Naive B cell (primary cell): ENCODE measurements at places on chromosomes 7 and 10. TPM values are rescaled to one million over a fixed set of nuclear protein-coding genes. Genes with fewer than 3 reads are reported as not detected.

Gene BMS1
- polyA plus RNA-seq: 8.9 TPM

Gene PRSS2
- 0.41 TPM for polyA plus RNA-seq

Gene LDB3
- polyA plus RNA-seq: not detected

Gene FEZF1
- not detected for polyA plus RNA-seq

Gene ADAM12
- polyA plus RNA-seq: not detected

Gene HIP1
- polyA plus RNA-seq: 5.5 TPM

Gene CFAP43
- not detected for polyA plus RNA-seq

GRCh38 chr7:158247758-158248487 is 339.7 kb downstream of the PTPRN2 start:
- no peaks in the 10 kb centered on the region for H3K27me3 ChIP-seq
- H3K4me3 ChIP-seq: no peak overlapping the region
- H3K4me1 ChIP-seq: no peaks in the 10 kb centered on the region
- DNase-seq: no peak

GRCh38 chr7:88344956-88345832 is 38.5 kb upstream of the STEAP4 start:
- H3K27me3 ChIP-seq: peaks cover 9% of the 10 kb centered on the region
- H3K4me3 ChIP-seq: no peak overlapping the region
- DNase-seq: no peak
- no peaks in the 10 kb centered on the region for H3K4me1 ChIP-seq

DNA sequence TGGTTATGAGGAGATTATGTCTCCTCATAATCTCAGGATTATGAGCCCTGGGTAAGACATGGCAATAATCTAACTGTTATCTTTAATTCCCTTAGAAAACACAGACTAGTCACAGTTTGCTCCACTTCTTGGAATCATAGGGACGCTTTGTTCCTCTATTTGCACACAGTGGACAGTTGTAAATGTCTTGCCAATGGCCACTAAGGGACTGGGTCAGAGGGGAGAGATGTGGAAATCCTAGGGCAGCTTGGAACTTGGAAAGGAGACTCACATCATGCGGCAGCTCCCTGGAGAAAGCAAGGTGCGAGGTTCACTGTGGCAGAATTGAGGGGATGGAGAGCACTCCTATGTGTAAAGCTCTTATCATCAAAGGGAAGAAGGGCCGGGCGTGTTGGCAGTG is 266.1 kb downstream of the PRPF18 start:
- H3K4me3 ChIP-seq: no peak overlapping the region
- no peaks in the 10 kb centered on the region for H3K36me3 ChIP-seq
- no peak for DNase-seq
- peaks cover 49% of the 10 kb centered on the region for H3K27me3 ChIP-seq
- peaks cover 5% of the 10 kb centered on the region for H3K4me1 ChIP-seq
- no peak overlapping the region for H3K27ac ChIP-seq

DNA sequence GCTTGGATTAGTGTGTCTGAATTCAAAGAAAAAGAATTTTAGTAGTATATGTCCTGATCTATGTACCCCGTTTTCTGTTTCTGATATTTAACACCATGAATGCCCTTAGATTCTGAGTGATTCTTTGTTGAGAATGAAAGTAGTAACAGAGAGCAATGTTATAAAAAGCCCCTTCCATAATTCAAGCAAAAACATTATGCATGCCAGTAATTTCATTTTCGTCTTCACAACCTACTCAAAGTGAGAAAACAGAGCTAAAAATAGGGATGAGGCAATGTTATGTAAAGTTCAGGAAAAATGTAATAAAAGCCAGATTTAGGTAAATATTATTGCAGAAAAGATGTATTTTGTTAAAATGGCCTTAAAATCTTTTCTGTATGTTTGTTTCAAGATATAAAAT is 28.1 kb downstream of the PTPRZ1 start:
- no peaks in the 10 kb centered on the region for H3K36me3 ChIP-seq
- no peaks in the 10 kb centered on the region for H3K27me3 ChIP-seq
- no peak overlapping the region for H3K4me3 ChIP-seq
- H3K27ac ChIP-seq: no peak overlapping the region

GRCh38 chr7:93949423-93949822 is 27.9 kb downstream of the GNG11 start:
- H3K36me3 ChIP-seq: peaks cover 7% of the 10 kb centered on the region
- no peak overlapping the region for H3K27ac ChIP-seq
- no peaks in the 10 kb centered on the region for H3K27me3 ChIP-seq
- DNase-seq: no peak

GRCh38 chr7:149209518-149210269 is 14.3 kb downstream of the ZNF282 start:
- peak overlapping the region; percentile 15 for H3K27ac ChIP-seq
- H3K36me3 ChIP-seq: peaks cover 8% of the 10 kb centered on the region
- no peak overlapping the region for H3K4me3 ChIP-seq
- no peaks in the 10 kb centered on the region for H3K27me3 ChIP-seq
- peak; percentile 11 for DNase-seq

DNA sequence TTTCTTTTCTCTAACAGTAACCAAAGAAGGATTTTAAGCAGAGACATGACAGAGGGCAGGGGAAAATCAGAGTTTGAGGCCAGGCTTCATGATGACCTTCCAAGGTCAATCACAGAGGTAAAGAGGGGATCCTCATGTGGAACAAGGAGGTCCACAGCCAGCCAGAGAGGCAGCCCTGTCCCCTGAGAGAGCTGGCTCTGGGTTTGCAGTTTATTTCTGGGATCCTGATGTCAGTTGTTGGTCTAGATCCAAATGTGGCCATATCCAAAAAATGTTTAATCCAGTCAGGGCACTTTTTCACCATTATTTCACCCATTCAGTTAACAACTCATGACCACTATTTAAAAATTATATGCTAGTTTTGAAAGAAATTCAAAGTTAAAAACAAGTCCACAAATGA is 45.6 kb downstream of the GPR141 start:
- H3K4me1 ChIP-seq: peaks cover 3% of the 10 kb centered on the region
- no peak overlapping the region for H3K4me3 ChIP-seq
- no peaks in the 10 kb centered on the region for H3K36me3 ChIP-seq
- no peak overlapping the region for H3K27ac ChIP-seq
- DNase-seq: no peak
- H3K27me3 ChIP-seq: peaks cover 15% of the 10 kb centered on the region

- H3K4me3 ChIP-seq: no peak overlapping the region
- no peak overlapping the region for H3K27ac ChIP-seq
- DNase-seq: no peak
- H3K27me3 ChIP-seq: no peaks in the 10 kb centered on the region
Measured at GRCh38 chr10:51857305-51857704, 157.9 kb upstream of the CSTF2T start.

DNA sequence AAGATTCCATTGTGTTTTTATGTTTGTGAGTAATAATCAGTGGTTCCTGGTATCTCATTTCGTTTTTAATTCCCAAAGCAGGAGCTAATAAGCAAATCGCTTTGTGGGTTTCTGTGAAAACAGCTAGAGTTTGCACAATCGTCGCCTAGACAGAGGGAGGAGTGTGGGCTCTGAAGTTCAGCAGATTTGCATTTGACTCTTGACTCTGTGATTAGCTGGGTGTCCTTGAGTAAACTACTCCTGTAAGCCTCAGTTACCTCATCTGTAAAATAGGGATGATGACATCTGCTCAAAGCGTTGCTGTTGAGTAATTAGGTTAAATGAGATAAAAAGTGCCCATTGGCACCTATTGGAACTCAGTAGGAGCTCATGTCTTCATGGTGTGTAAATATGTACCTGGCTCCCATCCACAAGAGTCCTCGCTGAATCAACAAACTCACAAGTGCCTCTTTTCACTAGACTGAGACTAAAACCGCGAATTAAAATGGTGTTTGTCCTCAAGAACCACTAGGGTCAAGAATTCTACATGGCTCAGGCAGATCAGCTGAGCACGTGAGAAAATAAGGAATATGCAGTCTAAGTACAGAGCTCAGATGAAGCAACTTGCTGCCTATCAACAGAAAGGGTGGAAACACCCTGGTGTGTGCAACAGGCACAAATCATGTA is 385.8 kb upstream of the C7orf33 start:
- no peak overlapping the region for H3K27ac ChIP-seq
- no peak for DNase-seq
- no peaks in the 10 kb centered on the region for H3K36me3 ChIP-seq
- H3K27me3 ChIP-seq: peaks cover 18% of the 10 kb centered on the region
- H3K4me1 ChIP-seq: no peaks in the 10 kb centered on the region

GRCh38 chr7:28509251-28510025 is 97.1 kb downstream of the CREB5 start:
- H3K36me3 ChIP-seq: no peaks in the 10 kb centered on the region
- H3K27ac ChIP-seq: no peak overlapping the region
- no peak for DNase-seq
- H3K4me1 ChIP-seq: no peaks in the 10 kb centered on the region

GRCh38 chr7:147245274-147245673 is 1128.7 kb downstream of the CNTNAP2 start:
- H3K4me1 ChIP-seq: peaks cover 5% of the 10 kb centered on the region
- H3K27me3 ChIP-seq: no peaks in the 10 kb centered on the region
- peak; percentile 22 for DNase-seq
- H3K36me3 ChIP-seq: no peaks in the 10 kb centered on the region
- peak overlapping the region; percentile 78 for H3K4me3 ChIP-seq
- no peak overlapping the region for H3K27ac ChIP-seq

GRCh38 chr7:909358-910329 is 33.3 kb downstream of the GET4 start:
- peak; percentile 77 for DNase-seq
- H3K4me3 ChIP-seq: peak overlapping the region; percentile 87
- H3K27me3 ChIP-seq: no peaks in the 10 kb centered on the region
- H3K27ac ChIP-seq: peak overlapping the region; percentile 47
- no peaks in the 10 kb centered on the region for H3K36me3 ChIP-seq
- H3K4me1 ChIP-seq: peaks cover 16% of the 10 kb centered on the region

DNA sequence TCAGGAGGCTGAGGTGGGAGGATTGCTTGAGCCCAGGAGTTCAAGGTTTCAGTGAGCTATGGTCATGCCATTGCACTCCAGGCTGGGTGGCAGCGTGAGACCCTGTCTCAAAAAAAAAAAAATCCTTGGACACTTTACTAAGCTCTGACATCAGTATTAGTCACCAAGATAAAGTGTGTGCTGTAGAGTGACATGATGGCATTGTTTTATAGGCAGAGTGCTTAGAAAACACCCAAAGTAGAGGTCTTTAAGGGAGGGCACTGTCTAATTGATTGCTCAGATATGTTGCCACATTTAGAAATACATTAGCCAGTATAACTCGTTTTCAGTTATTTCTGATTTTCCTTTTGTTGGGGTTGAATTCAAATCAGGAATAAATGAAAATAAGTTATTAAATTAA is 235.9 kb downstream of the REEP3 start:
- H3K36me3 ChIP-seq: no peaks in the 10 kb centered on the region
- DNase-seq: no peak
- H3K27me3 ChIP-seq: peaks cover 34% of the 10 kb centered on the region
- H3K27ac ChIP-seq: no peak overlapping the region

DNA sequence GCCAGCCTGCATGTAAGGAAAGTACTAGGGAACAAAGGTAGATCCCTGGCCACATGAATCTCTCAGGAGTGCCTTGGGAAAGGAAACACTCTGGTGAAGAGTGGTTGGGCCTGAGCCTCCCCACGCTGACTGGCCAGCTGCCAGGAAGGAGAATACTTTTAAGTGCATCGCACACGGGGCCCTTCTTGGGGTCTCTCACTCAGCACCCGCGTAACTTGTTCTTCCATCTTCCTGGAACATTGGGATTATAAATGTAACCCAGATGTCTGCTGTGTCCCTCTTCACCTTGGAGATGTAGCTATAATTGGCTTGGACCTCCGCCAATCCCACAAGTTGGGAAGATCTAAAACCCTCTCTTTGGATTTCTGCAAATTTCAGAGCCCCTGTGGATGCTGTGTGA is 4.4 kb upstream of the GLI3 start:
- no peak overlapping the region for H3K27ac ChIP-seq
- no peak for DNase-seq
- H3K4me1 ChIP-seq: peaks cover 7% of the 10 kb centered on the region

DNA sequence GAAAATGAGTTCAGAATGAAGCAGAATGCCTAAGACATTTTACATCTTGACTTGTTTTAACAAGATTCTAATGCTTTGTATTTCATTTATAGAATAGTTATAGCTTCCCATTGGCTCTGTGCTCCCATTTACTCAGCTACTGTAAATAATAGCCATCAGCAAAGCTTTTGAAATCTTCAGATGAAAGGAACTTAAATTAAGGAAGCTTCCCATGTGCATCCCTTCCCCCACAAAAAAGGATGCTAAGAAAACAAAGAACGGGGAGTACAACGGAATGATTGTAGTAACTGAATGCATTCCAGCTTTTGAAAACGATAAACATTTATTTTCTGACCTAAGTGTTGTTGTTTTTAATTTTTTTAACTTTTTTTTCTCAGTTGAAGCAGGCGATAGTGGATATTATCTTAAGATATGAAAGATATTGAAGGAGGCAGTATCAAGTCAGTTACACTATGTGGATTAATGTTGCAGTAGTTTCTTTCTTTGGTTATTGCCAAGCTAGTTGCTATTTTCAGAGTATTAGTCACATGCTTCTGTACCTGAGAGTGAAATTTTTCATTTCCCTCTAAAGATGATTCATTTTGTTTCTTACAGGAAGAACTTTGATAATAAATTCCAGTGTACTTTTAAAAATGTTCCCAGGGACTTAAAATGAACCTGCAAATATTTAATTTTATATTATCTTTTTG is 129.2 kb downstream of the KCND2 start:
- no peaks in the 10 kb centered on the region for H3K36me3 ChIP-seq
- no peaks in the 10 kb centered on the region for H3K27me3 ChIP-seq
- H3K4me3 ChIP-seq: no peak overlapping the region
- H3K4me1 ChIP-seq: no peaks in the 10 kb centered on the region
- no peak overlapping the region for H3K27ac ChIP-seq
- DNase-seq: no peak

DNA sequence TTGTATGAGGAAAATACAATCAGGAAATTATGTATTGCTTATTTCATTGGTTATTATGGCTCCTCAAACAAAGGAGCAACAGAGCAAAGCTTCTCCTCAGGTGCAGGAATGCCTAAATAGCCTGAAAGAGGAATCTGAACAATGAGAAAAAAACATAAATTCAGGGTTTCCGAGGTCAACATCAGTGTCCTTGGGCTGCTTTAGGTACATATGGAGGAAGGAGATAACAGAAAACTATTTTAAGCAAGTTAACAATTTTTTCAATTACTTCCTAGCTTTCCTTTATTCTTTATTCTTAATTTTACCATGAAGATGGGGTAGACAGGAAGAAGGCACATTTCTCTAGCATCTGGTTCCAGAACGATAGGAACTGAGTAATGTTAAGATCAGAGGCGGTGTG is 14.0 kb downstream of the SLC16A9 start:
- no peak for DNase-seq
- no peaks in the 10 kb centered on the region for H3K36me3 ChIP-seq
- H3K27ac ChIP-seq: no peak overlapping the region

- H3K4me1 ChIP-seq: peaks cover 19% of the 10 kb centered on the region
- no peaks in the 10 kb centered on the region for H3K36me3 ChIP-seq
- H3K4me3 ChIP-seq: no peak overlapping the region
- no peak overlapping the region for H3K27ac ChIP-seq
Measured at GRCh38 chr10:103697787-103698186, 157.6 kb downstream of the SH3PXD2A start.
